ENCODE measurements at places on chromosomes 1 and 21. TPM values are rescaled to one million over a fixed set of nuclear protein-coding genes. Genes with fewer than 3 reads are reported as not detected.

DNA sequence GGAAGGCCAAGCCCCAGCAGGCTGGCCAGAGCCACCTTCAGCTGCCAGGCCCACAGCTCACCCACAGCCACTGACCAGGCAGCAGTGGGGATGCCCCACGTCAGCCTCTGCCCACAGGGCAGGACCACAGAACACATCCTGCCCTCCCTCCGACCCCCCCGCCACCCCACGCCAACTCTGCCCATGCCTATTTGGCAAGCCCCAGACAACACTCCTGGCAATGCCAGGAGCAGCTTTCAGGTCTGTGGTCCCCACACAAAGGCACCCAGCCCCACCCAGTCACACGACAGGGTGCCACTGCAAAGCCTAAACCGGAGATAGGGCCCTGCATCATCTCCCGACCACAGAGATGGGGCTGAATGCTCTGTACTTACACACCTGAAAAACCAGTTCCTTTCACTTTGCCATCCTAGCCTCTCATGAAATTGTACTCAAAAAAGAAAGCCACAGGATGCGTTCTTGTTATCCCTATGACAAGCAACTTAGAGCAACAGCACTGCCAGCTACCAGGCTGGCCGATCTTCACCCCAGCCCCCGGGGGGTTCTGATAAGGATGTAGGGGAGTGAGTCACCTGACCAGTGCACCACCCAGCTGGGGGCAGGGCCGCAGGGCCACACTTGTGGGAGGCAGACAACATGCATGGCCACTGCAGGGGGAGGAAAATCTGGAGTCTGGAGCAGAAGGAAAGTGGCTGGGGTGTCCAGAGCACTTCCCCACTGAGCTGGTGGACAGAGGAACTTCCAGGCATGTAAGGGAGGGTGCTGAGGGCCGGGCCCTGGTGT, 36.2 kb downstream of the UBE2G2 start:
- DNase-seq = no peak

GRCh38 chr1:119102051-119102450, 38.4 kb downstream of the WARS2 start:
- DNase-seq = no peak

DNA sequence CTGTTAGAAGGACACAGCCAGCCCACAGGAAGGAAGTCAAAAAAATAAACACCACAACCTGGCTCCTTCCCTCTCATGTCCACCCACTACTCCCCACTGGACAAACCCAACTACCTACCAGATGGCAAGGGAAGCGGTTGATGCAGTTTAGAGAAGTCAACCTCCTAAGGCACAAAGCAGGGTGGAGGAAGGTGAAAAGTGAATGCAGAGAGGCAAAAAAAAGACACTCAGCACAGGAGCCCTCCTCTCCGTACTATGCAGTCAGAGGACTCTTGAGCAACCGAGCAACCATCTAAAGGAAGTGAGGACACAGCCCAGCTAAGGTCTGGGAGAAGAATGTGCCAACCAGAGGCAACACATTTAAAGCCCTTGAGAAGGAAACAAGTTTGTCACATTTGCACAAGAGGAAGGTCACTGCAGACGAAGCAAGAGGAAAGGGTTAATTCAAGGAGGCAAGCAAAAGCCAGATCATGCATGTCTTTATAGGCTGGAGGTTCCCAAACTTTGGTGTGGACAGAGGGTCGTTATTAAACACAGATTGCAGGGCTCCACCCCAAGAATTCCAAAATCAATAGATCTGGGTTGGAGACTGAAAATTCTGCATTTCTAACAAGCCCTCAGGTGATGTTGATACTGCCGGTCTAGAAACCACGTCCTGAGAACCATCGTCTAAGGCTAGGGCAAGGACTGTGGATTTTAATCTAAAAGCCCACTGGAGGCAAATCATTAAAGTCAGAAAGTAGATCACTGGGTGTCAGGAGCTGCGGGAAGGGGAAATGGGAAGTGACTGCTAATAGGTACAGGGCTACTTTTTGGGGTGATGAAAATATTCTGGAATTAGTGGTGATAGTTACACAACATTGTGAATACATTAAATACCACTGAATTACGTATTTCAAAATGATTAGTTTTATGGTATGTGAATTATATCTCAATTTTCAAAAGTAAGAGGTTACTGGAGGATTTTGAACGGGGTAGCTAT, 19.7 kb downstream of the TP53BP2 start:
- DNase-seq = no peak

GRCh38 chr1:20302108-20302471, 11.4 kb downstream of the VWA5B1 start:
- DNase-seq = no peak

DNA sequence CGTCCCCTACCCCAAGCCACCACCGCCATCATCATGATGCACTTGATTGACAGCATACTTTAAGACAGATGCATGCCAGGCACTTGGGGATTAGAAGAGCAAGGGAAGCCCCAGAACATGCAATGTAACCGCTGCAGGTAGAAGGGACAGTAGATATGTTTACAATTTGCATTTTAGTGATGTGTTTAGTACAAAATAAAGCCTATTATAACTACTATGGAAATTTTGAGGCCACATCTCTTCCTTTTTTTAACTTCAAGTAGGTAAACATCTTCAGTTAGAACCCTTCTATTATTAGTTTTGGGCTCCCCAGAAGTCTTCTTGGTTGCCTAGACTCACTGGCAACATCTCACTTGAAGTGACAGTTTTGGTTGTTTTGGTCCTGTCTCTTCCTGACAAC, 25.3 kb downstream of the CR1L start:
- no peak for DNase-seq

DNA sequence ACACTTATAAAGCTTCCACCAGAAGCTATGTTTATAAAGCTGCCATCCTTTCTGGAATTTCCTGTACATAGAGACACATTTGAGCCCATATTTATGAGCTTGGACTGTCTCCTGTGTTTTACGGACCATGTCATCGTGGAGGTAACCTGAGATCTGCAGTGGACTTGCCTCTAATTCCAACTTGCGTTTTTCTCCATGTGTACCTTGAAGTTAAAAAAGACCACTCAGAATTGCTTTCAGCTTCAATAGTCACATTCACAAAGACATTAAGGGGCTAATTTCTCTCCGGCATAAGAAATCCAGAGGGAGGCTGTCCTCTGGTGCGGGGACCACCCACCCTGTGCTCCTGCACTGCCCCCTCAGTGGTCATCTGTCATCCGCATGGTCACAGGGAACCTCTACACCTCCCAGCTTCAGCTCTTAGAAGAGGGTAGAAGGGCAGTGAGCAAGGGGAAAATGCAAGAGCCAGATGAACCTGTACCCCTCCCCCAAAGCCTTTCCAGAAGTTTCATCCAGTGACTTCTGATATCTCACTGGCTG, 521.4 kb upstream of the CAMK1G start:
- DNase-seq = no peak

GRCh38 chr1:78902641-78903040, 103.9 kb downstream of the ADGRL4 start:
- no peak for DNase-seq

The OLFML2B gene
- total RNA-seq = 12.5 TPM

The PGBD5 gene
- not detected for total RNA-seq

The AADACL4 gene
- 0.28 TPM for total RNA-seq

The RFX5 gene
- total RNA-seq = 24.4 TPM

The PCSK9 gene
- total RNA-seq = 0.95 TPM

The SMCP gene
- not detected for total RNA-seq

The DNALI1 gene
- 4.9 TPM for total RNA-seq

All from omental fat pad (tissue), 4 donors.